ENCODE measurements at places on chromosomes 4 and X.

GRCh38 chr4:22190855-22191254 lies 242.3 kb upstream of the KCNIP4 start:
- DNase-seq, result no peak
- no peak overlapping the region for H3K27ac ChIP-seq
- H3K36me3 ChIP-seq, result no peaks in the 10 kb centered on the region
- no peaks in the 10 kb centered on the region for H3K27me3 ChIP-seq

- H3K4me3 ChIP-seq, result no peak overlapping the region
- no peaks in the 10 kb centered on the region for H3K27me3 ChIP-seq
- H3K4me1 ChIP-seq, result no peaks in the 10 kb centered on the region
- no peak for DNase-seq
- no peak overlapping the region for H3K27ac ChIP-seq
Measured at GRCh38 chrX:136819031-136819703, 38.4 kb upstream of the ARHGEF6 start.

DNA sequence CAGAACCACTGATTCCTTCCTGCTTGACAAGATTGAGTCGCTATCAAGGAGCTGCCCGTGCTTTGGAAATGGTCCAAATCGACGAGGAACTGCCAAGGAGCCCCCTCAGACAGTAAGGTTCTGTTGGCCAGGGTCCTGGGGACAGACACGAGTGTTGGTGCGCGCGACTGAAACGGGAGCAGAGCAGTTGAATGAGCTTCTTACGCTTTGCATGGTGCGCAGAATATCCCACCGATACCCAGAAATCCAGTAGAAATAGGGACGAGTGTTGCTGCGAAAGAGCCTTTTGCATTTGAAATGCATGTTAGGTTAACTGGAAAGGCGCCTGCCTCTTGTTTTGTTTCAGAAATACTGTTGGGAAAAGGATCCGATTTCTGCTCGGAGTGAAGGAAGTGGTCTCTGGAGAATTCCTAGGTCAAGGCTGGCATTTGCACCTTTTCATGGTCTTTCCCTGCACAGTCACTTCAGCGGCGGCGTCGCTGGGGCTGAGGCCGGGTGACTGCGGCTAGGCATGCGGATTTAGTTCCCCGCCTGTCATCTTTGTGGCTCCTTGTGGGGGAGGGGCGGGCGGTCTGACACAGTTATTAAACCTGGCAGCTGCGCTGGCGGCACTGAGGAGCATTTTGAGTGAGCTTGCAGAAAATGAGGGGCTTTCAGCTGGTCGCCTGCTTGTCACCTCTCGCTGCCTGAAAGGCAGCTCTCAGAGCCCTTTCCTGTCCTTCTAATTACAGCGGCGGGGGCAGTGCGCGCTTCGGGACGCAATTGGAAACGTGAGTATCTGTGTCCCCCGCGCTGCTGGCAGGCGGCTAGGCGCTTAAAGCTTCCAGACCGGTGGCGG lies 51.5 kb upstream of the TRIM2 start:
- no peaks in the 10 kb centered on the region for H3K27me3 ChIP-seq
- peak overlapping the region; percentile 67 for H3K27ac ChIP-seq
- H3K4me3 ChIP-seq, result peak overlapping the region; percentile 75

DNA sequence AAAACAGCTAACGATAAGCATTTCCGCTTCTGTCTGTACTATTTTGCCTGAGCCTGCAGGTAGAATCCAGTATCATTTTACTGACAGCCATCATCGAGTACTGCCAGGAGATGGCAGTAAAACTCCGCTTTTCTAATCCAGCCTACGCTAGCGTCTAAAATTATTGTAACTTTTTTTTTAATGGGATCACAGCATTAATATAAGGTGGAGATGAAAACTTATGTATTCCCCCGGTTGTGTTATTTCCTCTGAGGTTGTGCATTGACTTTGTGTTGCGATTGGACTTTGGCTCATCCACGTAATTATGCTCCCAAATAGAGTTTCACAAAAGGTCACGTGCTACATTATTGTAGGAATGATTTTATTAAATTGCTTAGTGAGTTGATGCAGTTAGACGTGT lies 248.1 kb downstream of the C4orf33 start:
- DNase-seq, result no peak
- H3K4me1 ChIP-seq, result no peaks in the 10 kb centered on the region
- H3K4me3 ChIP-seq, result no peak overlapping the region

All from CD4-positive, alpha-beta memory T cell (primary cell).